ENCODE measurements at places on chromosomes 1 and 21.

DNA sequence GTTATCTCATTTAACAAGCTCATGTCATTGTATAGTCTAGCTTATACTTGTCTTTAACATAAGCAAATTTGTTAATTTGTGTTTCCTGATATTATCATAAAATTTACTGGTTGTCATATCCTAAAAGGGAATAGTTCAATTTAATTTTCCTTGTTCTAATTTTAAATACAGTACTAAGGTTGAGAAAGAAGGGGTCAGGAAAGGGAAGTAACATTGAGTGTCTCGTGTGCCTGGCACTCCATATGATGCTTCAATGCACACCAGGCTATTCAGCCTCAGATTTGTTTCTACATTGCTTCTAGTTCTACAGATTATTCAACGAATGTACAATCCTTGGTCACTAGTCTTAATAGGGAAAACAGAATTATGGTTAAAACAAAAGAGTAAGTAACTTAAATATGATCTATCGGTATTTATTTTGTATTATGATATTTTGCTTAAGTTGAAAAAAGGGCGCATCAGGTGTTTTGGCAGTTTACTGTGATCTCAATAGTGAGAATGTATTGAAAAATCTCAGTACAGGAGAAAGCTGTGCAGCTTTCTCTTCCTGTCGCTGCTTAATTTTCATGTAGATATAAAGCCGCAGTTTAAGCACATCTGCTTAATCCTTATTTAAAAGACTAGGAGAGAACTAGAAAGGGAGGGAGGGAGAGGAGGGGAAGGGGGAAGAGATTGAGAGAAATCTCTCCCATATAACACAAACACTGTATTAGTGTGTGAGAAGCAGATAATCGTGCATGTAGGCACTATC lies 13.0 kb downstream of the PTPRC start:
- DNase-seq: no peak

GRCh38 chr1:43368646-43369020 lies 822 bp upstream of the ELOVL1 start:
- DNase-seq: no peak

DNA sequence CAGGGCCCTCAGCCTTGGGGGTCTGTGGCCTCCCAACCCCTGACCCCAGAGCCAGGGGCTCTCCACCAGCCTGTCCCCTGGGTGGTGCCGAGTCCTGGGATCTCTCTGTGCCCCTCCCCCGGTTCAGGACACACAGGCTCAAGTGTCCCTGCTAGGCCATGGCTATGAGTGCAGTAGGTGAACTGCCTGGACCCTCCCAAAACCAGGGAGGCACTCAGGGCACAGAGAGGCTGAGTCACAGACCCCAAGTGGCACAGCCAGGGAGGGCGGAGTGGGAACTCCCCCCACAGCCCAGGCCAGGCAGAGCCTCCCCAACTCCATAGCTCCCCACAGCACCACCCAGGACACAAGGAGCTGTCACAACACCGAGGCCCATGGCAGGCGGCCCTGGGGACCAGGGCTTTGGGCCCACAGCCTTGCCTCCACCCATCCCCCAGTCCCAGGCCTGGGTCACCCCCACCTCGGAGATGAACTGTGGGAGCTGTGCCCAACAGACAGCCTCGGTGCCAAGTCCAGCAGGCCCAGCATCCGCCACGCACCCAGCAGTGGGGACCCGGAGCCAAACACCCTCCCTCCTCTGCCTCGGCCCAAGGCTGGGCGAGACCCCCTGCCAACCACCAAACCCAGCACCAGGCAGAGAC lies 3.2 kb downstream of the DVL1 start:
- no peak for DNase-seq

- no peak for DNase-seq
Measured at GRCh38 chr1:183783767-183784637, 20.9 kb upstream of the RGL1 start.

DNA sequence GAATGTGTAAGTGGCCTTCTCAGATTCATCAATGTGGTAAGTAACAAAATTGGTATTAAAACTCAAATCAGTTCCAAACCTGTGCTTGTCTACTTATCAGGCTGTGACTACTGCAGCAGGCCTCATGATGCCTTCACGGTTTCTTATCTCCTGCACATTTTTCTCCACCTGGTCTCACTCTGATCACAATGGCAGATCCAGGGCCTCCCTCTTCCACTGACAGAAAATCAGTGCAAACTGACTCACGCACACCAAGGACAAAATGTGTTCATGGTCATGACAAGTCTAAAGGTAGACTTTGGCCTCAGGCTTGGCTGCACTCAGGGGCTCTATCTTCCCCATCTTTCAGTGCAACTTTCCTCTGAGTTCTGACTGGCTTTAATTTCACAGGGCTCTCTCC lies 56.7 kb upstream of the ATP1A1 start:
- DNase-seq: no peak

DNA sequence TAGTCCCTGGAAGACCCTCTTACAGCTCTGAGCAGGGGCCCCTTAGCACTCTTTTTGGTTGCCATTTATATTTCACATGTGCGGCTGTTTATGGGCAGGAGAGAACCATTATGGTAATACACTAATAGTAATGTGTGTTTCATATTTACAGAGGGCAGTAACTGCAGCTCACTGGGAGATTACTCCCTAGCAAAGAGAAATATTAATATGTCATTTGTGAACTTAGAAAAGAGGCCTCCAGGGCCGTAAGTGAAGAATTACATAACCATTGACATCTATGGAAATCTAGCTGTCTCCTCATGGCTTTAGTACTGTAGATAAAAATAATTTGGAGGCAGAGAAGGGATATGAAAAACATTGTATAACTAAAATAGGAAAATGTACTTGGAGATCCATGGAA lies 23.4 kb upstream of the RGS16 start:
- DNase-seq: no peak

DNA sequence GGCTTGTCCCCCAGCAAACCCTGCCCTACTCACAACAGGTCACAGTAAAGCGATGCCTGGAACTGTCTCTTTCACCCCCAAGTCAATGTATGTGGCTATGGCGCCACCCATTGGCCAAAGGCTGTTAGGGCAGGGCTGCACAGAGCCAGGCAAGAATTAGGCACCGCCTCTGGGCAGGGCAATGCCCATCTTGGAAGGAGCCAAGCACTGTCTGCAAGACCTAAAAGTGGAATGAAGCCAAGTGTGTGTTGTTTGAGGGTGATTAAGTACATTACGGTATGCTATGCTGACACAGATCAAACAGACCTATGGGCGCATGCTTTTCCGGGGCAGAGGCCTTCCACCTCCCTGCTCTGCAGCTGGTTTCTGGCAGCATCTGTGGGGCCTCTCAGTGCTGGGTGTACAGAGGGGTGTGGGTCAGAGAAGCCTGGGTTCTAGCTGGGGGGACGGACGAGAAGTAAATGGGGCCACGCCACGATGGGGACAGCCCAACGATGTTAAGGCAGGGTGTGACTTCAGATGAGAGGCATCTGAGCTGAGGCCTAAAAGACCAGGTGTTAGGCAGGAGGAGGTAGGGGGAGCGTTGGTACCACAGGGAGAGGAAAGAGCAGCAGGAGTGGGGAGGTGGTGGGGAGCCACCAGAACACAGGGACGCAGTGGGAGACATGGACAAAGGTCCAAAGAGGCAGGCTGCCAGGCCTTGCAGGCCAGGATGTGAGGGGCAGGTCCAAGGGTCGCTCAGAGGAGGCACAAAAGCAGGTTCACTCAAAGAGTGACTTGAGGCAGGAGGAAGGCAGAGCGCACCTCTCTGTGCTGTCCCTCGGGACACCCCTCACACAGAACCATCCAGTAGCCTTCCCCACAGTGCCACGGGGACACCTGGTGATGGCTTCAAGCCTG lies 49.8 kb downstream of the ACOT7 start:
- DNase-seq: peak; percentile 33

DNA sequence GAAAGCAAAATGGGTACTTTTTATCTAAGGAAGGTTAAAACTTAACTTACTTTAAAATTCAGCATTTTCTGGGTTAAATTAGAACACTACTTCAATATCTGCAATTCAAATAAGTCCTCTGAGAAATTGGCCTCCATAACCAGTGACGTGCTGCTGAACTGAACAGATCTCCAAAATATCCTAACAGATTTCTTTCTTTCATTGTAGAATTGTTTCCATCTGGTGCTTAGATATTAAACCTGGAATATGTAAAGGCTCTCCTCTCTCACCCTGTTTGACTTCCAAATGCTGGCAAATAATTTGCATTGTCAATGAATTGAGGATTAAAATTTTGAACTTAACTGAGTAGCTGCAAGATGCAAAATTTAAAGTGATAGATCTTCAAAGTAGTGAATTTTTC lies 316.9 kb upstream of the CXADR start:
- DNase-seq: no peak

DNA sequence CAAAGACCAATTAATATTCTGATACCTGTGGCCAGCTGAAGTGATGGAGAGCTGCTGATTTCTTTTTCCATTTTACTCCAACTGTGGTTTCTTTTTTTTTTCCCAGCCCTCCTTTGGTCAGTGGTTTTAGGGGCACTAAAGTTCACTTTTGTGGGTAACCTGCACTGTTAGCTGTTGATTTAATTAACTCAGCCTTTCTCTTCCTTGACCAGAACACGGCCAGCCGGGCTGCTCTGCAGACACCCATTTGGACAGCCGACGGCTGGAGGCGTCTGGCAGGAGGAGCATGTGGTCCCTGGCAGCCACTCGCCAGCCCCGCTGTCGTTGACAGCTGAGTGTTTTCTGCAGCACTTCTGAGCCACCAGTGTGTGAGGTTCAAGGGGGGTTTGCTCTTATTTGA lies 136.2 kb upstream of the RUNX3 start:
- DNase-seq: no peak

GRCh38 chr1:56060906-56061305 lies 518.5 kb downstream of the PLPP3 start:
- DNase-seq: no peak

DNA sequence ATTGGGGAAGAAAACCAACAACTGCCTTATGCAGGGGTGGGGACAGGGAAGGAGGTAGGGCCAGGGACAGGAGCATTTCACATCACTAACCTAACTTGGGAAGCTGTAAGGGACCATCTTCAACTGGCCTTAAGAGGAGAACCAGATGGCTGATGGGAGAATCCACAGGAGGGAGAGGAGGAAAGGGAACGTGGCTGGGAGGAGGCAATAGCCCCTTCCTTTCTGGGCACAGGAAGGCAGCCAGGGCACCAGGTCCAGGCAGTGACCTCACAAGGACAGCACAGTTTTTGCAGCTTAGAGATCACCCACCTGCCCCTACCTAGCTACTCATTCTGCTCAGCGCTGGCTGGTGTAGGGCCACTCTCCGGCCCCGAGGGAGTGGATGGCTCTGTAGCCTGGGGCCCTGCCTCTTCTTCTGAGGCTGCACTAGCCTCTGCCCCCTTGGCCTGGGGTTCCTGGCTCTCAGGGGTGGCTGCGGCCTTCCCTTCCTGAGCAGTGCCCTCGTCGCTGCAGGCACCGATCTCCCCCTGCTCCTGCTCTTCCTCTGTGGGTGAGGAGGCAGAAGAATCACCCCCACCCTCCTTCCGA lies 1.7 kb downstream of the MARCKSL1 start:
- DNase-seq: no peak

GRCh38 chr1:229567109-229567868 lies 8.8 kb upstream of the ABCB10 start:
- DNase-seq: no peak

DNA sequence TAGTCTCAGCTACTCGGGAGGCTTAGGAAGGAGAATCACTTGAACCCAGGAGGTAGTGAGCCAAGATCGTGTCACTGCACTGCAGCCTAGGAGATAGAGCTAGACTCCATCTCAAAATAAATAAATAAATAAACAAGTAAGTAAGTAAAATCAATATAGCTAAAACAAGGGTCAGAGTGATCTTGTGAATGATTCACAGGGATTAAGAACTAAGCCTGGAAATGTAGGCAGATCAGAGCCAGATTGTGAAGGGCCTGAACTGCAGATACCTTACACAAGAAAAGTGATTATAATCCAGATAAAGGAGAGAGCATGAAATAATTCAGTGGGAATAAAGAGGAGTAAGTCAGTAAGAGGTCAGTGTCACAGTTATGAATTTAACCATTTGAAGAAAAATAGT lies 41.5 kb downstream of the COP1 start:
- no peak for DNase-seq

DNA sequence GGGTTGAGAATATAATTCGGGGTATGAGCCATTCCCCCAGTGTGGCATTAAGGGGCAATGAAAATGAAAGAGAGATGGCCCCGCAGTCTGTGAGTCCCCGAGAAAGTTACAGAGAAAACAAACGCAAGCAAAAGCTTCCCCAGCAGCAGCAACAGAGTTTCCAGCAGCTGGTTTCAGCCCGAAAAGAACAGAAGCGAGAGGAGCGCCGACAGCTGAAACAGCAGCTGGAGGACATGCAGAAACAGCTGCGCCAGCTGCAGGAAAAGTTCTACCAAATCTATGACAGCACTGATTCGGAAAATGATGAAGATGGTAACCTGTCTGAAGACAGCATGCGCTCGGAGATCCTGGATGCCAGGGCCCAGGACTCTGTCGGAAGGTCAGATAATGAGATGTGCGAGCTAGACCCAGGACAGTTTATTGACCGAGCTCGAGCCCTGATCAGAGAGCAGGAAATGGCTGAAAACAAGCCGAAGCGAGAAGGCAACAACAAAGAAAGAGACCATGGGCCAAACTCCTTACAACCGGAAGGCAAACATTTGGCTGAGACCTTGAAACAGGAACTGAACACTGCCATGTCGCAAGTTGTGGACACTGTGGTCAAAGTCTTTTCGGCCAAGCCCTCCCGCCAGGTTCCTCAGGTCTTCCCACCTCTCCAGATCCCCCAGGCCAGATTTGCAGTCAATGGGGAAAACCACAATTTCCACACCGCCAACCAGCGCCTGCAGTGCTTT lies 9.4 kb downstream of the PROX1 start:
- no peak for DNase-seq

DNA sequence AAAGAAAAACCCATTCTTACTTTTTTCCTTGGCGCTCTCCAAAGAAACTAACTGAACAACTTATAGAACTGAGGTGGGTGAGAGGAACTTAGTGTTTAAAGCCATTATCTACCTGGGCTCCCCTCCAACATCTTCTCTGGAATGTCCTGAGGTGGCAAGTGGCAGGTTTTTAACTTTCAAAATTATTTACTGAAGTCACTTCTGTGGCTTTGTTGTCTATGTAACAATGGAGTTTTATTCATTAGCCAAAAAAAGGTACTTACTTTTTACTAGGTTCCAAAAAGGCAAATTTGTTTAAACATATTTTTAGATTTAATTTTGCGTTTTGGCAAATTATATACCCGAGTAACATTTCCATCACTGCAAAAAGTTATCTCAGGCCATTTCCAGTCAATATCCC lies 2.4 kb downstream of the ENO1 start:
- no peak for DNase-seq
